CD8-positive, alpha-beta memory T cell (primary cell): ENCODE measurements at places on chromosomes 5 and 9. TPM values are rescaled to one million over a fixed set of nuclear protein-coding genes. Genes with fewer than 3 reads are reported as not detected.

DNA sequence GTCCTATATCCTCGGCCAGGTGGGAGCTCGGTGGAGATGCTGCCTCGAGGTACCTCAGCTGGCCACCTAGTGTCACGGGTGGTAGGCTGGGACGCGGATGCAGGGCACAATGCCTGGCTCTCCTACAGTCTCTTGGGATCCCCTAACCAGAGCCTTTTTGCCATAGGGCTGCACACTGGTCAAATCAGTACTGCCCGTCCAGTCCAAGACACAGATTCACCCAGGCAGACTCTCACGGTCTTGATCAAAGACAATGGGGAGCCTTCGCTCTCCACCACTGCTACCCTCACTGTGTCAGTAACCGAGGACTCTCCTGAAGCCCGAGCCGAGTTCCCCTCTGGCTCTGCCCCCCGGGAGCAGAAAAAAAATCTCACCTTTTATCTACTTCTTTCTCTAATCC lies 2.0 kb downstream of the PCDHGC3 start:
- no peak overlapping the region for H3K27ac ChIP-seq
- peaks cover 23% of the 10 kb centered on the region for H3K27me3 ChIP-seq
- peaks cover 11% of the 10 kb centered on the region for H3K4me1 ChIP-seq
- no peak for DNase-seq
- H3K4me3 ChIP-seq = no peak overlapping the region

DNA sequence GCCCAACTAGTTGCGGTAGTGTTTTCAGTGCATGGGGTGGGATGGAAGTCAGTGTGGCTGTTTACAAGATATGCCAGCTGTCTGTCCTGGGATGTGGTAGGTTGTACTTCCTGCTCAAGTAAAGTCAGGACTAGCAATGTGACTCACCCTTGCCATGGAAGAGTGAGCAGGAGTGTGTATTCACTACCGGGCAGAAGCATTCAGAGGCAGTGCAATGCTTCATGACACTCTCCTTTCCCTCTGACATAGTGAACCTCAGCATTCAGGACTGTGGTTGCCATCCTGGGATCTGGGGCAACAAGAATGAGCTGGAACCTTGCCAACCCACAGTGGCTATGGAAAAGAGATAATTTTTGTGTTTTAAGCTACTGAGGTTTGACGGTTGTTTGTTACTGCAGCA lies 68.9 kb downstream of the BOD1 start:
- no peak overlapping the region for H3K4me3 ChIP-seq
- no peaks in the 10 kb centered on the region for H3K27me3 ChIP-seq
- no peak overlapping the region for H3K27ac ChIP-seq
- H3K4me1 ChIP-seq = no peaks in the 10 kb centered on the region
- no peak for DNase-seq
- no peaks in the 10 kb centered on the region for H3K36me3 ChIP-seq

DNA sequence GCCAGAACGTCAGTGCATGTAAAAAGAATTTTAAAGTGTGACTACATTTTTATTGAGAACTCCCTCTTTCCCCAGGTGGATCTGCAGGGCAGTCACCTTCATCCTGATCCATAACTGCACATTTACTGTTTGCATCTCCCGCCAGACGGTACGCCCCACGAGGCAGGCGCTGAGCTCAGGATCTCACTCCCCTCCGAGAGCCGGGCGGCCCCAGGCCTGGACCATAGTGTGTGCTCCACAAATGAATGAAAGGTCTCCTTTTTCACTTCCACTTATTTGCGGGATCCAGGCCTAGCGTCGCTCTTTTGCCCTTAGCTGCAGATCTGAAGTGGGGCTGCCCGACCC lies 378 bp downstream of the DROSHA start:
- H3K27me3 ChIP-seq = no peaks in the 10 kb centered on the region
- H3K36me3 ChIP-seq = peaks cover 24% of the 10 kb centered on the region
- peak overlapping the region; percentile 75 for H3K27ac ChIP-seq

DNA sequence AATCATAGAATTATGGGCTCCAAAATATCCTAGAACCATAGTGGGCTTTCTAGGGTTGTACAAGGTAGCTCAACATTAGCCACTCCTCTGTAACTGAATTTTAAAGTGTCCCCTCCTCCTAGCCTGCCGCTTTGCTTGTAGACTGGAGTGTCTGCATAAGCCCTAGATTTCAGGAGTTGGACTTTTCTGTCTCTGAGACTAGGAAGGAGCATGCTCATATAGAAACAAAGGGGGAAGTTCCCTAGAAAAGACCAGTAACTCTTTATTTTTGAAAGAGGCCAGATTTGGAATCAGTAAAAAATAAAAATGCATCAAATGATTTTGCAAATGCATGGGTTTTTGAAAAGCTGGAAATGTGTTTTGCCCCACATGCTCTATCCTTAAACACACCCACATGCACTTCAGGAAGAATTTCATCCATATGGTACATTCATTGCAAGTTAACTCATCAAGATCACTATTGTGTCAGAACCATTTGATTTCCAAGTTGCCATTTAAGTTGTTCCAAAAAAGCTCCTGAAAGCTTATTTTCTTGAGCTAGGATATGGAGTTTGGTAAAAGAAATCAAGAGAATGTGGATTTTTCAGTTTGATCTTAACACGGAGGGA lies 121.0 kb upstream of the NR3C1 start:
- no peaks in the 10 kb centered on the region for H3K27me3 ChIP-seq
- no peak for DNase-seq
- no peak overlapping the region for H3K27ac ChIP-seq
- H3K4me3 ChIP-seq = no peak overlapping the region

DNA sequence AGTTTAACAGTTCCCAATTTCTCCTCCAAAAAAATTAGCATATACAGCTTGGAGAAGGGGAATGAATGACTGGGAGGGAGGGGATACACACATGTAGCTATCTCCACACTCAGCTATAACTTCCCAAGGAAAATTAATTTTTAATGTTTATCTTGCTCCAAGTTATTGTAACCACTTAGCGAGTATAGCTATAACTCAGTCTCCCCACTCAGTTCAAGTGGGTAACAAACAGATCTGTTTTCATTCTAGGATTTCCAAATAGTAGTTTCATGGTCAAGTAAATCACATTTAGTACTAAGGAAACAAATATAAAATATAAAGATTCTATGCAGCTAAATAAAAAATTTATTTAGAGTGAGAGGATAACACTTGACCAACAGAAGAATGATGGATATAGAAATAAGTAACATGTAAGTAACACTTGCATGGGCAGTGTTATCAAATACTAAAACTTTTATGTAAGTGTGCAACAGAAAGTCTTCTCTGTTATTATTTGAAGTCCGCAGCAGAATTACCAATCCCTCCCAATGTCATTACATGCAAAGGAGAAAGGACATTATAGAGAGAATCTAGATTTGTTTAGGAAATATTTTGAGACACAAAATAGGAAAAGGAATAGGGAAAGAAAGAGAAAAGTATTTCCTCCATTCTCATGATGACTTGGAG lies 10.2 kb upstream of the NFIB start:
- no peak overlapping the region for H3K27ac ChIP-seq
- peaks cover 3% of the 10 kb centered on the region for H3K27me3 ChIP-seq
- peaks cover 7% of the 10 kb centered on the region for H3K4me1 ChIP-seq

DNA sequence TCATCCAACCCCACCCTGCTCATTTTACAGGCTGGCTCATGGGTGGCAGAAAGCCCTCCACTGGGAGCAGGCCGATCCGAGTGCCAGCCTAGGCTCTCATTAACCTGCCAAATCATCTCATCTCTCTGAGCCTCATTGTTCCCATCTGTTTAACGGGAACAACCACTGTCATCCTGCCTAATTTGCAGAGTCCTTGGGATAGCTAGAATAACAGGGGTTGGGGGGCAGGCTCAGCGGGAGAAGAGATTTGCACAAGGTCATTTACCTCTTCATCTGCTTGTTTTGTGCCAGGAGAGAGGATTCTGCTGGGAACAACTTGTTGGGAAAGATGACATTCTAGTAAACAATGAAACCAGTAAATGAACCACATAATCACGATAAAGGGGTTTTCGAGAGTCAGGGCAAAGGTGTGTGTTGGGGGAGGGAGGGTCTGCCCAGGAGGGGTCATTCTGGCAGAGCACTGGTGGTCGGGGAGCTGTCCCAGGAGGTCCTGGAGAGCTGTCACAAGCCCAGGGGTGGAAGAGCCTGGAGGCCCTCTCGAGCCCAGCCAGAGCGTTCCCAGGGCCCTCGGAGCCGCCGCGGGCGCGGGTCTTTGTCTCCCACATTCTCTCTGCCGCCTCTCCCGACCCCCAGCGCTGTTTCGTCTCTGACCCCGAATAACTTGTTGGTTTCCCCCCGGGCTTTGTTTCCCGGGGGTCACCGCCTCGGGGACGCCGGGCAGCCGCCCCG lies 22.8 kb upstream of the NDST1 start:
- no peak overlapping the region for H3K4me3 ChIP-seq
- DNase-seq = no peak
- H3K36me3 ChIP-seq = no peaks in the 10 kb centered on the region
- H3K27ac ChIP-seq = no peak overlapping the region

- no peak for DNase-seq
- H3K36me3 ChIP-seq = no peaks in the 10 kb centered on the region
- no peak overlapping the region for H3K4me3 ChIP-seq
- H3K27ac ChIP-seq = no peak overlapping the region
- H3K27me3 ChIP-seq = no peaks in the 10 kb centered on the region
- no peaks in the 10 kb centered on the region for H3K4me1 ChIP-seq
These were observed 30.9 kb downstream of the MEGF10 start for GRCh38 chr5:127321465-127321864.

GRCh38 chr9:34992376-34992951 lies 2.9 kb downstream of the DNAJB5 start:
- no peaks in the 10 kb centered on the region for H3K27me3 ChIP-seq
- DNase-seq = no peak
- no peak overlapping the region for H3K4me3 ChIP-seq
- H3K27ac ChIP-seq = no peak overlapping the region

DNA sequence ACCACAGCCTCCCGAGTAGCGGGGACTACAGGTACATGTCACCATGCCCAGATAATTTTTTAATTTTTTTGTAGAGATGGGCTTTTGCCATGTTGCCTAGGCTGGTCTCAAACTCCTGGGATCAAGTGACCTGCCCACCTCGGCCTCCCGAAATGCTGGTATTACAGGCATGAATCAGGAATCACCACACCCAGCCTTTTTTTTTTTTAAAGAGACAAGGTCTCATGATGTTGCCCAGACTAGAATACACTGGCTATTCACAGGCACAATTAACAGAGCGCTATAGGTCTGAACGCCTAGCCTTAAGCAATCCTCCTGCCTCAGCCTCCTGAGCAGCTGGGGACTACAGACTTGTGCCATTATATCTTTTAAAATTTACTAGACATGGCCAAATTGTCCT lies 36.1 kb downstream of the GEMIN5 start:
- H3K27ac ChIP-seq = no peak overlapping the region
- no peak overlapping the region for H3K4me3 ChIP-seq
- no peaks in the 10 kb centered on the region for H3K4me1 ChIP-seq
- H3K36me3 ChIP-seq = peaks cover 49% of the 10 kb centered on the region

GRCh38 chr9:125436613-125437443 lies 175.2 kb downstream of the GAPVD1 start:
- H3K4me3 ChIP-seq = no peak overlapping the region
- no peak for DNase-seq
- no peaks in the 10 kb centered on the region for H3K36me3 ChIP-seq
- H3K27ac ChIP-seq = no peak overlapping the region

DNA sequence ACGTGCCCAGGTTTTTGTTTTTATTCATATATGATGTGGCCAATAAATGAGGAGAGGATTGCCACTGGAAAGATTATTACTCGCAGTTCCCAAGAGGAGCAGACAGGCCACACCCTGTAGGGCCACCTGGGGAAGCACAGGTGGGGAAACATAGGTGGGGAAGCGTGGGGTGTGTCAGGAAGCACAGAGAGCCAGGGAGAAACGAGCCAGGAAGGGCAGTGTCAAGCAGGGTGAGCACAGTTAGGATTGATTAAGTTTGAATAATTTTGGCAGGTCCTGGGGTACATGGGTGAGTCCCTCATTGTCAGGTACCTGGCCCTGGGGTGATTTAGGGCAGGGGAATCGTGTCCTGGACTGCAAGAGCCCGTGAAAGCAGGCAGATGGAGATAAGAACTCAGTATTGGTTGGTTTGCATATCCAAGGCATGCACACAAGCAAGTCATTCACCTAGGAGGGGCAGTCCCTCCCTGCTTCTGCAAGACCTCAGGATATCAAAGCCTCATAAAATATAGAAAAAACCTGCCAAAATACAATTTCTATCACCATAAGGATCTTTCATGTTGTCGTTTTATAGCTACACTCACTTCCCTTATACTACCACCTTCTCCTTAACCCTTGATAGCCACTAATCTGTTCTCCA lies 22.4 kb downstream of the MVB12B start:
- no peak overlapping the region for H3K27ac ChIP-seq
- H3K4me3 ChIP-seq = no peak overlapping the region
- H3K4me1 ChIP-seq = no peaks in the 10 kb centered on the region

DNA sequence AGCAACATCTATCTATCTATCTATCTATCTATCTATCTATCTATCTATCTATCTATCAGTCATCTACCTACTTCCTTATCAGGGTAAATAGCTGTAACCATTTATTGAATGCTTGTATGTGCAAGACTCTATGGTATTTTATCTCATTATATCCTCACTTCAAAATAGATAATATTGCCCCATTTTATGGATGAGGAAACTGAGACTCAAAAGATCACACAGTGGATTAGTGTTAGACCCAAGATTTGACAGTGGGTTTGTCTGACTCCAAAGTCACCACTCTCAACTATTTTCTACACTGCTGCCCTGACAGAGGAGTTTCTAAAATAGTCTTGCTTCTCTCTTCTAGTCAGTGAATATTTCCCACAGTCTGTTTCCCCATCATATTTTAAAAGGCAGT lies 94.3 kb upstream of the NR3C1 start:
- H3K4me1 ChIP-seq = no peaks in the 10 kb centered on the region
- no peaks in the 10 kb centered on the region for H3K27me3 ChIP-seq
- no peak overlapping the region for H3K4me3 ChIP-seq
- DNase-seq = no peak
- H3K27ac ChIP-seq = no peak overlapping the region

GRCh38 chr9:16561121-16561520 lies 309.3 kb downstream of the BNC2 start:
- no peaks in the 10 kb centered on the region for H3K27me3 ChIP-seq
- no peak for DNase-seq
- H3K4me1 ChIP-seq = no peaks in the 10 kb centered on the region
- H3K4me3 ChIP-seq = no peak overlapping the region
- H3K27ac ChIP-seq = no peak overlapping the region
- H3K36me3 ChIP-seq = no peaks in the 10 kb centered on the region

Gene MYORG
- total RNA-seq = 2.4 TPM

Gene C1QTNF3
- 1.4 TPM for total RNA-seq

Gene GGTA1
- total RNA-seq = not detected

Gene OCLN
- 0.68 TPM for total RNA-seq

Gene GPX3
- not detected for total RNA-seq

Gene EGFLAM
- not detected for total RNA-seq

Gene ZFP2
- 0.40 TPM for total RNA-seq

Gene PROB1
- total RNA-seq = 6.7 TPM
